Naive thymus-derived CD4-positive, alpha-beta T cell (primary cell): ENCODE measurements at places on chromosomes 5 and 9. TPM values are rescaled to one million over a fixed set of nuclear protein-coding genes. Genes with fewer than 3 reads are reported as not detected.

GRCh38 chr5:98110282-98110691, 663.2 kb upstream of the RGMB start:
- no peak for DNase-seq

PCDHA1 gene
- total RNA-seq, result not detected

GRCh38 chr9:79800578-79800977, 228.8 kb downstream of the TLE4 start:
- no peak for DNase-seq

DNA sequence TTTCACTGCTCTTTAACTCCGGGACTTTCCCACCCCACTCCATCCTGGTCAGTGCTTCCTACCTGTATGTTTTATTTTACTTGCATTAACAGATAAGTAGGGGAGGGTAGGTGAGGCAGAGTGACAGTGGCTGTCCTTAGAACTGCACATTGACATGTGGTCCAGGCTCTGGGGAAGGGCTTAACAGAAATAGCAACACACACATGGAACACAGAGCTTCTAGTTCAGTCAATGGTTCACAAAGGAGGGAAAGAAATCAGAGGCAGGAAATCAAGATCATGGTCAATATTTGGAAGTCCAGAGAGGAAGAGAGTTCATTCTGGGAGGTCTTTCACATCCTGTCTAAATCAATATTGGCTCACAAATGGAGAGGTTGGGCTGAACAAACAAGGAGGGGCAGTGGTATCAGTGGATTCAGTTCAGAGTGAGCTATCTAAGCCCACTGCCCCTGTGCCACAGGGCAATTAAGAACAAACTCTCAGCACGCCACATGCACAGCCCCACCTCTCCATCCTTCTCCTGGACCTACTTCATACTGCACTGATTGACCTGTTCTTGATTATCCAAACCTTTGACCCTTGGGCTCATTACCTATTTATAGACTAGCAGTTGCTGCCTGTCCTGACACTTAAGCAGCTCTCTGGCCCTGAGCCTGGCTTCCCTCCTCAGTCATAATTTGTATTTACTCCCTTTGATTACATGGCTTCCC, 6.2 kb upstream of the VPS13A start:
- DNase-seq, result no peak

GRCh38 chr9:69047371-69047770, 11.8 kb downstream of the FXN start:
- DNase-seq, result no peak

DNA sequence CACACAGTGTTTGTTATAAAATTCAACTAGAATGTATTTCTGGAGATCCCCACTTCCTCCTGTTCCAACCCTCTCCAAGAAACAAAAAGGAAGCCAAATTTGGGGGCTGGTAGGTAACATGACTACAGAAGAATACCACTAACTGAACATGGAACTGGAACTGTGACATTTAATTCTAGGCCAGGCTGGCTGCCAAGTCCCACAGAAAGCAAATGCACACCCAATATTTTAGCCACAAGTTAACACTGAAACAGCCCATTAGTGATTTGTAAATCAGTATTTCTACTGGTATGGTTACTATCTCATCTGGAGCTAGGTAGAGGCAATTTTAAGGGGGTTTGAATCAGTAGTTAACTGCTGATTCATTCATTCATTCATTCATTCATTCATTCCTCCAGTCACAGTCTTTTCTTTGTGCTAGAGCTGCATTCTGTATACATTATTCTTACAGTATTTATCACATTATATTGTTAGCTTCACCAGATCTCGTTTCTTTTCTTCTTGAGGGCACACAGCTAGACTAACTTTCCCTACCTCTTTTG, 131.7 kb upstream of the GDNF start:
- DNase-seq, result no peak

SMIM33 gene
- total RNA-seq, result not detected

- DNase-seq, result peak; percentile 20
Observed at GRCh38 chr5:76715736-76716455, at the start of gene F2R. Gene F2R, plus strand, starts transcription at chr5:76716126. Its CDS starts 182 bp downstream, at chr5:76716308.

- DNase-seq, result no peak
Observed at GRCh38 chr9:6426117-6426516, 13.1 kb downstream of the UHRF2 start.

DNA sequence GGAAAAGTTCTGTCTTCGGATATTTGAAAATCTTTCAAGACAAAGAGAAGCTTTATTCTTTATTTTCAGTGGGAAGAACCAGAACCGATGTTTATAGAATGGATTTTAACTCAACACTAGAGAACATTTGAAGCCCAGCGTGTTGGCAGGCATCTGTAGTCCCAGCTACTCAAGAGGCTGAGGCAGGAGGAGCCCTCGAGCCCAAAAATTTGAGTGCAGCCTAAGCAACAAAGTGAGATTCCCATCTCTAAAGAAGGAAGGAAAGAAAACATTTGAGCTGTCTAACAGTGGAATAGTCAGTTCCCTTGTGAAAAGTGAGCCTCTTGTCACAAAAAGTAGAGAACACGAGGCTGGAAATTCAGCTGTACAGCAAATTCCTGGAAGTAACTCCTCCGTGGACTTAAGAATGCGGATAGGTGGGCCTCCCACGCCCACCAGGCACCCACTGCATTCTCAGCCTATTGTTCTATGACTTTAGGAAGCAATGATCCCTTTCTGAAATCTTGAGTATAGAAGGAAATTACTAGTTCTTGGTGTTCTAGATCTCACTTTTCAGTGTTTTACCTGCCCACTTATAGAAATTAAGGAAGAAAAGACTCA, 2.3 kb upstream of the PTPDC1 start:
- no peak for DNase-seq

SPINK4 gene
- not detected for total RNA-seq

SMIM23 gene
- total RNA-seq, result not detected in 2 replicates

DNA sequence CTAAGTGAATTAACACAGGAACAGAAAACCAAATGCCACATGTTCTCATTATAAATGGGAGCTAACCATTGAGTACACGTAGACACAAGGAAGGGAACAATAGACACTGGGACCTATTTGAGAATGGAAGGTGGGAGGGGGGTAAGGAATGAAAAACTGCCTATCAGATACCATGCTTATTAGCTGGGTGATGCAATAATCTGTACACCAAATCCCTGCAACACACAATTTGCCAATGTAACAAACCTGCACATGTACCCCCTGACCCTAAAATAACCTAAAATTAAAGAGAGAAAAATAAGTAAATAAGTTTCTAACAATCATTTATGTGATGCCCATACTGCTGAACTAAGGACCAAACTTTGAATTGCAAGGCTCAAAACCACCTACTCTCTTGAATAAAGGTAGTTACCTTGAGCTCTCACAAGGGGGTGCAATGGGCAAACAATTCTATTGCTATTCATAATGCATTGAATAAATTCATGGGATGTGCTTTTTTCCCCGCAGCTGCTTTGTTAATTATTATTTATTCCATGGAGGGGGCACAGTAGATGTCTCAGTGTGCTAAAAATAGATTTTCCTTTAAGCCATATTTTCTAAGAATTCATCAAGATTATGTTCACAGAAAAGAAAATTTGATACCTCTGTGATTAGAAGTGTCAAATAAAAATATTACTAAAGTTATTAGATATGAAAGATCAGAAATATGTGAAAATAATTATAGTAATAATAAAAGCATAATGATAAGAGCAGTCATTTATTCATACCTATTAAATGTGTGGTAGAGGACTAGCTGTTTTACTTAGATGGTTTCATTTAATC, 76.2 kb upstream of the PTPN3 start:
- DNase-seq, result peak; percentile 5

PKD2L2 gene
- total RNA-seq, result 0.28 and 0.46 TPM in 2 replicates

DNA sequence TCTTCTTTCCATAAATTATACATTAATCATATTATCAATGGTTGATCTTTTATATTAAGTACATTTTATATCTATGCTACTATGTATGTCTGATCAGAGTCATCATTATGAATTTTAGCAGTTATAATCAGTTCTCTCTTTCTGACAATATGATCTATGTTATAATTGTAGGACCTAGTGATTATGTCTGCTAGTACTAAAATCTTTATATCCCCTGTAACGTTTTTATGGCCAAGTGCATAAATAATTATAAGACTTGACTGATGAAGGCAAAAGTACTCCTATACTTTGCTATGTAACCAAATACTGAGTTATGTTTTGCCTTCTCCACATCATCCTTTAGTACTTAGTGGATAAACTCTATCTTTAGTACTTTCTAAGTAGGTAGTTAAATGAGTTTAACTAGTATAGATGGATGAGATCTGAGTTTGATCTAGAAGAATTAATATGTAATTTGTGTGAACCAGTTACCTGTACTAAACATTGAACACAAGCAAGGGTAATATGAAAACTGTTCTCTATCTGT, 75.4 kb downstream of the SLF1 start:
- no peak for DNase-seq

- no peak for DNase-seq
Observed at GRCh38 chr9:71767776-71768321, 464 bp downstream of the CEMIP2 start.

CBY3 gene
- total RNA-seq, result not detected

KIF4B gene
- total RNA-seq, result not detected

GRCh38 chr9:114687034-114687433, 5.0 kb upstream of the TEX48 start:
- no peak for DNase-seq

DNA sequence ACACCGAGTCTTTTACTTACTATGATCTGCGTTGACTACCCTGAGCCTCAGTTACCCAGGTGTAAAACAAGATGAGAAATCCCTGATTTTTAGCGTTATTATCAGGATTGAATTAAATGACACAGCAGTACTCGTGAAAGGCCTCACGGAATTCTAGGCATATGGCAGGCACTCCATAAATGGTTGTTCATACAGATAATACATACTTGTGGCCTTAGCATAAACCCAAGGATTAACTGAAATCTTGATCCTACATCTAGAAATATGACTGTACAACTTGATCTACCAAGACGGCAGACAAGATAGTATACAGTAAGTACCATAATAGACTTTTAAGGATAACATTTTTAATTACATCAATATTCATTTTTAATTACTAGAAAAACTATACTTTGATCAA, 409.8 kb downstream of the BNC2 start:
- DNase-seq, result no peak

DNA sequence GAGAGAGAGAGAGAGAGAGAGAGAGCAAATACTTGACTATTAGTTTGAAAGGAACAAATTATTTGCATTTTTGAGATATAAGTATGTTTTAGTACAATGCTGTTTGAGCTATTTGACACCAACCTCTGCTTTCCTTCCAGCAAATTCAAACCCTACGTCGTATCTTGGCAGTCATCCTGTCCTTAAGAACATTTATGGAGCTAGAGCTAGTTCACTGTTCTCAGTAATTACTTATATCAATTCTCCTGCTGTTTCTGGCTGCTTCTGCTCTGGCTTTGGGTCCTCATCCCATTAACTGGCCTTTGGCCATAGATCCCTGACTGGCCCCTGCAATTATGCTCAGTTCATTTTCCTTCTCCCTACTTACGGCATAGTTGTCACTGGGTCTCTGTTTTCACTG, 19.9 kb upstream of the ERAP2 start:
- DNase-seq, result no peak

- DNase-seq, result peak; percentile 34
Observed at GRCh38 chr9:114271556-114272510, 51.1 kb upstream of the ORM1 start.

GRCh38 chr5:93150311-93151012, 430.6 kb downstream of the NR2F1-AS1 start:
- no peak for DNase-seq

CD72 gene
- 2.7 TPM for total RNA-seq

- no peak for DNase-seq
Observed at GRCh38 chr9:4141296-4141695, 158.6 kb downstream of the GLIS3 start.

DMRTA1 gene
- not detected in 2 replicates for total RNA-seq

GRCh38 chr5:77569409-77569808, 69.1 kb downstream of the OTP start:
- DNase-seq, result no peak

GRCh38 chr9:19074836-19075235, 25.6 kb downstream of the RRAGA start:
- no peak for DNase-seq

ANKRD34B gene
- total RNA-seq, result not detected

AMACR gene
- total RNA-seq, result 3.1 TPM

GRCh38 chr9:130996676-130997394, 12.1 kb upstream of the LAMC3 start:
- DNase-seq, result no peak

PCDHGA4 gene
- total RNA-seq, result 0.17 TPM
